ENCODE measurements at places on chromosomes 6 and 20.
A peak's percentile ranks its signal among the peaks of the same experiment; 100 is the strongest.

DNA sequence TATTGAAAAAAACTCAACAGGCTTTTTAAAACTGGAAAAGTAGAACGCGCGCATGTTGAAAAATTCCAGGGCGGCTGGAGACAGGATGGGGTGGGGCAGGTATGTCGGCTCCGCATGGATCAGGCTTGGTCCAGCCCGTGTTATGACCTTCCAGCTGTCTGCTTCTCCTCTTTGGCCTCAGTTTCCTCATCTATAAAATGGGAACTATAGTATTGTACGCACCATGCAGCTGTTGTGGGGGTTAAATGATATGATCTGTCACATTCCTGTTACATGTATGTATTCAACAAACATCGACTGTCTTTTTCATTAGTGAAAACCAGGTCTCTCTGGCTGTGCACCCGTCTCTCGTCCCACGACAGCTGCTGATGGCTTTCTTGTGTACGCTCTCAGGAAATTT is 18.8 kb downstream of the PHACTR3 start:
- no peak for DNase-seq

GRCh38 chr6:161035182-161035980 is 43.8 kb downstream of the MAP3K4 start:
- no peak for DNase-seq

DNA sequence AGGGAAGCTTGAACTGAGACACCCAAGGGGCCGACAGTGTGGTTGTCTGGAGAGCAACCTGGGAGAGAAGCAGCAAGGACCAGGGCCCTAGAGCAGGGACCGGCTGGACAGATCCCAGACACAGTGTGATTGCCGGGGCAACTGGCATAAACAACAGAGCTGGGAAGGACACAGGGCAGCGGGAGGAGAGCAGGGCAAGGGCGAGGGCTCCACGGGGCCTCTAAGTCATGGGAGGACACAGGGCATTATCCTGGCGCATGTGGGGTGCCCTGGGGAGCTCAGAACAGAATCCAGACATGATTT is 31.1 kb upstream of the CCR6 start:
- no peak for DNase-seq

DNA sequence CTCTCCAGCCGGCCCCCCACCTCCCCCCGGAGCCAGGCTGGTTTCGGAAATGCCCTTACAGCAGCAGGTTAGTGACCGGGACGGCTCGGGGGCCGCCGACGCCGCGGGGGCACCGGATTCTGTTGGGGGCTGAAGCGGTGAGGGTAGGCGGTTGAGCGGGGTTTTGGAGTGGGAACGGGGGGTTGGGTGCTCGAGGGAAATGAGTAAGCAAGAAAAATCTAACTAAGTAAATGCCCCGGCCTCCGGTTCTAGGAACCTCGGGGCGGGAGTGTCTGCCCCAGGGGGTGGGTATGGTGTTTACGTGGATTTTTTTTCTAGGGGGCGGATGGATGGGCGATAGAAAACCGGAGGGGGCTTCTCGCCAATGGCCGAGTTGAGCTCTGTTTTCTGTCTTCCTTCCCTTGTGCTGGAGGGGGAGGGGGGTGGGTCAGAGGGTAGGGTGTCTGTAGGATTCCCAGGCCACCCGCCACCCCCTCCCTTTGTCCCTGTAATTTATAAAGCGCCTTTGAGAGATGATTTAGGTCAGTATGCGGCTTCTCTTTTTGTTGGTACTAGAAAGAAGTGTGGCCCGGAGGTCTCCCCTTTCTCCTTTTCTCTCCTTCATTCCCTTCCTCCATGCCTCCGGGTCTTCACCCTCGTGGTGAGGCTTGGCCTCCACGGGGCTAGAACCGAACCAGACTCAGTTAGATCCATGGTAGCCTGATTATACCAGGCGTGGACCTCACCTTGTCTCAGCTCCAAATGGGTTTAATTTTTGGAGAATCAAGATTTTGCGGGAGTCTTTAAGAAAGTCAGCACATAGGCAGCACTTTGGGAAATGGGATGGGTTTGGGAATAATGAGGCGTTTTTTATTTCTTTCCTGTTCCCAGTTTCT is 2.3 kb downstream of the E2F3 start:
- peak; percentile 12 for DNase-seq

DNA sequence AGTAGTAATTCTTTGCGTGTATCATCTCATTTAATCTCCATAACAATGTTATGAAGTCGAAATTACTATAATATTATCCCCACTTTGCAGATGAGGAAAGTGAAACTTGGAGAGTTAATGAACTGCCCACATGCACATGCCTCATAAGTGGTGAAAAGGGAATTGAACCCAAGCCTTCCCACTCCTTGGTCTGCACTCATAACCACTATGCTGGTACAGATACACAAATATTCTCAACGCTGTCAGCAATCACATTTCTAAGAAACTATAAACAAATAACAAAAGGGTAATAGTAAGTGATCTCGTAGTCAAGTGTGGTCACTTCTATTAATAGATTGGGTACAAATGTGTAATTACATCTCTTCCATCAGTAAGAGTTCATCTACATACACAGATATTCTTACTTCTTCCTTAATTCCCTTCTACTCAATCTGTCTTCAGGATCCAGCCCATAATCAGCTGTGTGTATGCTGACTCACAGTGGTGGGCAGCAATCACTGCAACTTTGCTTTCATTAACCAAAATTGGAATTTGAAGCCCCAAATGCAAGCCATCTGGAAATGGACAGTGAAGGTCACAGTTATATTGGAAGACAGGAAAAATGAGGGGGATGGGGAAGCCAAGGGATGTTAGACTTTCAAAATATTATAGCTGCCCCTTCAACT is 6.6 kb downstream of the PRSS35 start:
- DNase-seq = no peak

Data from HCT116 (cell line).